ENCODE measurements at places on chromosomes 4 and X.

- DNase-seq = no peak
Observed at GRCh38 chr4:32037399-32037798, 1317.2 kb downstream of the PCDH7 start.

DNA sequence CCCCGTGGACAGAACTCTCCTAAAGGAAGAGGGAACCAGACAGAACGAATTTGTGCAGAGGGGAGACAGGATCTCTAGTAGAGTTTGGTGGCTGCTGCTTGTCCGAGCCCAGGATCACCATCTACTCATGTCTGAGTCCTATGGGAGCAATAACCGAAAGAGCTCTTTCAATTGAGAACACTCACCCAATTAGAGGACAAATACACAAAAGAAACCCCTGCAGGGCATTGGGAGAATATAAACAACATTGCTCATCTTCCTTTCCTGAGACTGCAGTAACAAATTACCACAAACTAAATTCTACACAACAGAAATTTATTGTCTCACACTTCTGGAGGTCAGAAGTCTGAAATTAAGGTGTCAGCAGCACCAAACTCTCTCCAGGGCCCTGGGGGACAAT is 65.6 kb downstream of the SPINK2 start:
- no peak for DNase-seq

DNA sequence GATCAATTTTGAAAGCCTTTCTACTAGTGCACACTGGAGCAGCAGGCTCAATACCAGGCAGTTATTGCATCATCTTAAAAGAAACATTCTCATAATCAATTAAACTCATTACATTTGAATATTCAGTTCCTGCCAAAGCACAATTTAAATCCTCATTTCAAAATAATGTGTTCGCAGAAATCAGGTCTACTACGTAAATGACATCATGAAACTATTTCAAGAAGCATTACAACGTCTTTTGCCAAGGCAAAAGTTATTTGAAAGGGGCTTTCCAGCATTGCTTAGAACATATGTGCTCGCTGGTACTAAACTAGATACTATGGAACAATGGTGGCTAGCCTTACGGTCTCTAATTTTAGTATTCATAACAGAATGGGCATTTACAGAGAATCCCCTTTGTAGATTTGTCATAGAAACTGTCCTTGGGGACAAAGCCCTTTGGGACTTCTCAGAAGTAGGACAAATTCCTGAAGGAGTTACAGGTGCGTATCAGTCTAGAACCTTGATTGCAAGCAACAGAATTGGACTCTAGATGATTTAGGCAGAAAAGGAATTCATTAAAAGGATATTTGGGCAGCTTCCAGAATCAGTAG is 27.6 kb upstream of the HUWE1 start:
- DNase-seq = no peak

DNA sequence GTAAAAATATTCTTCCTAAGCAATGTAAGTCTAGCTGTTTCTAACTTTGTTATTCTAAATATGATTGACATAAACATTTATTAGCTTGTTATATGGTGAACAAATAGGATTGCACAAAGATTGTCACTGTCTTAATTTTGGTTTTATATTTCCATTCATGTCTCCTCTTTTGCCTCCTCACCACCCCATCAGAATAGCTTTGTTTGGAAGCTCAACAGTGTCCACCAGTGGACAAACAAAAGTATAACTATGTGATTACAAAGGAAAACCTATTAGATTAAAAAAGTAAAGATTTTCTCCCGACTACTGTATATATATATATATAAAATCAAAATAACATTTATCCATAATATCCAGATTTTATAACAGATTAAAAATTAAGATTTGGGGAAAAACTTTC is 468.2 kb downstream of the ZIC3 start:
- no peak for DNase-seq

DNA sequence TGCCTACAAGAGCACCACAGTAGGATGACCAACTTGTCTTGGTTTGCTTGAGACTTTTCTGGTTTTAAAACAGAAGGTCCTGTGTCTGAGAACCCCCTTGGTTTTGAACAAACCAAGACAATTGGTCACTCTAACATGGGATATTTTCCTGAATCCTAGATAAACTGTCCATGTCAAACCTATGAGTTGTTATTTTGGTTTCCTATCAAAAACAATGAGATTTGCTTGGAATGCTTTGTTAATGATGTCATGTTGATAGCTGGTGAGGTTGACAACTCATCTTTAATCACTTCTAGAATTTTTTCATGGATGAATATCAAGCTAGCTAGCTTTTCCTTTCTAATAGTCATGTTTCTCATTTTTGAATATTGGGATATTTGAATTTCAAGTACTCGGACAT is 518.3 kb upstream of the ARX start:
- no peak for DNase-seq

- DNase-seq = no peak
Observed at GRCh38 chr4:133775881-133776280, 425.7 kb downstream of the PABPC4L start.

- DNase-seq = no peak
Observed at GRCh38 chr4:150173982-150174398, 95.7 kb downstream of the DCLK2 start.

DNA sequence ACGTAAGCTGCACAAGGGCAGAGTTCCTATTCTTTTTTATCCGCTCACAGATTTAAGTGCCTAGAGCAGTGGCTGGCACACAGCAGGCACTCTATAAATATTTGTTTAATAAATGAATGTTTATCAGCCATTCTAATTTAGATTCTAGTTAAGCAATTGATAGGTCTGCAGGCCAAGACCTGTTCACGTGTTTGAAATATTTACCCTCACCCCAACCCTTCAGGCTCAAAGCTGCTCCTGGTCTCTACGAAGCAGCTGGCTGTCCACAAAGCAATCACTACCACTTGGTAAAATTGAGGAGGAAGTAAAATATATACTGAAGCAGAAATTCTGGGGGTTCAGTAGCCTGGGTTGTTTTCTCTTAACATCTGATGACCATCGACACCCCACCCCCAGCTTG is 158.1 kb downstream of the MGST2 start:
- no peak for DNase-seq

GRCh38 chr4:11769434-11769833 is 340.7 kb upstream of the HS3ST1 start:
- no peak for DNase-seq

GRCh38 chr4:24453951-24454350 is 130.4 kb downstream of the DHX15 start:
- DNase-seq = no peak

- no peak for DNase-seq
Observed at GRCh38 chr4:89682808-89683207, 154.2 kb downstream of the SNCA start.

GRCh38 chr4:138450546-138451275 is 208.6 kb upstream of the SLC7A11 start:
- no peak for DNase-seq

GRCh38 chr4:74930162-74930561 is 2.8 kb upstream of the PARM1 start:
- DNase-seq = no peak
